ENCODE measurements at places on chromosomes 4 and X.

DNA sequence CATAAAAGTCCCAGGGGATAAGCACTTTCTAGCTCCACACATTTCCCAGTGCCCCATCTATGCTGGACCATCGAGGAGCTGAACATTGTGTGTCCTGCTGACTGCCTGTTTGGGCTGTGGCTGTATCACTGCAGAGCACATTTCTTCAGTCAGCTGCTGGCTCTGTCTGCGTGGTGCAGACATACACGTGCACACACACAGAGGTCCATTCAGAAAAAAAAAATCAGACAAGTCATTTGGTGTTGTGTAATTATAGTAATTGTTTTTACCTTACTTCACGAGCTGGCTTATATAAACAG is 1.1 kb upstream of the PDLIM3 start:
- no peak for DNase-seq

DNA sequence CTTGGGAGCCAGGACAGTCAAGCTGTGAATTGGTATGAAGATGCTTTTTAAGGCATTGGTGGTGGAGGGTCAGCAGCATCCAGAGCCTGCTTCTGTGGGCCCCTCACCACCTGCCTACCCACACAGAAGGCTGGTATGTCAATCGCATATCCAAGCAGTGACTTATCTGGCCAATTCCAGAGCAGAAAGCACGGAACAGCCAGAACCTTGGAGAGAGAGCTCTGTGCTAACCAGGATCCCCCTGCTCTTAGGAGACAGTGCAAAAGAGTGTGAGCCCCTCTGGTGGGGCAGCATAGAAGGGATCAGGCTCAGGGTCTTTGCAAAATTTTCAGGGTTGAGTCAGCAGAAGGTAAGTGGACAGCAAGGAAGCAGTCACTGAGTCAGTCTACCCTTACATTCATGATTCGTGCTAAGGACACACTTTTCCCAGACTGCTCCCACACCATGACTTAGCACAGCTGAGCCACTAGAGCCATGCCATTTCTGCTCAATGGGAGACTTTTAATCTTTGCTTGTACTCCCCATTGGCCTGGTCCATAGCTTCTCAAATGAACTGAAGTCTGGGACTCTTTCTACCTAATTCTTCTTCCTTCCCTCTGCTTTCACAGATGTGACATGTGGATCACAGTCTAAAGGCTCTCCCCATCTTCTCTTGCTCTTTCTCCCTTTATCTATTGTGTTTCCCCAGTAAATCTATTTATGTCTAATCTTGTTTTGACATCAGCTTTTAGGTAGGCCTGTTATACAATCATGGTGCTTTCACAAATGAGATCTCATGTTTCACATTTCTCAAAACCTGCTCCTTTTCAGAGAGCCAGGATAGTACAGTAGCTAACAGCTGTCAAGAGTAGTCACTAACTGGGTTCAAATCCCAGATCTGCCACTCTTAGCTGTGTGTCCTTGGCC is 20.0 kb downstream of the MORF4L2 start:
- no peak for DNase-seq

- DNase-seq: no peak
Observed at GRCh38 chrX:154310616-154311536, 15.3 kb downstream of the TKTL1 start.

DNA sequence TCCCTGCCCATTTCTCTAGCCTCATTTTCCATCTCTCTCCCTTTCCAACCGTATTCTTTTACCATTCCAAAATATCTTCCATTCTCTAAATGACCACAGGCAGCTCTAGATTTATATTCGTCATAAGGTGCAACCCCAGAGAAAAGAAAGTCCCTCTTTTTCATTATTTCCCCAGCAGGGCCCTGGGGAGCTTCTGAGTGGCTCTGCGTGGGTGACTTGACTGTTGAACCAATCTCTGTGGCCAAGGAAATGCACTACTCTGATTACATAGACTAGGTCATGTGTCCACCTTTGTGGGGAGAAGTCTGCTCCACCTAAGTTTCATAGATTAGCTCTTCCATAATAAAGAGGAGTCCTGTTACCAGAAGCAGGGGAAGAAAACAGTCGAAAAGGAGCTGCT is 51.4 kb downstream of the ATOH1 start:
- DNase-seq: no peak

- no peak for DNase-seq
Observed at GRCh38 chr4:87073199-87074120, 138.6 kb downstream of the AFF1 start.

- DNase-seq: no peak
Observed at GRCh38 chrX:40004921-40005291, 92.9 kb downstream of the BCOR start.

GRCh38 chr4:56856656-56857055 is 35.2 kb upstream of the SPINK2 start:
- DNase-seq: no peak

GRCh38 chrX:114580336-114580735 is 3.5 kb upstream of the HTR2C start:
- DNase-seq: no peak

DNA sequence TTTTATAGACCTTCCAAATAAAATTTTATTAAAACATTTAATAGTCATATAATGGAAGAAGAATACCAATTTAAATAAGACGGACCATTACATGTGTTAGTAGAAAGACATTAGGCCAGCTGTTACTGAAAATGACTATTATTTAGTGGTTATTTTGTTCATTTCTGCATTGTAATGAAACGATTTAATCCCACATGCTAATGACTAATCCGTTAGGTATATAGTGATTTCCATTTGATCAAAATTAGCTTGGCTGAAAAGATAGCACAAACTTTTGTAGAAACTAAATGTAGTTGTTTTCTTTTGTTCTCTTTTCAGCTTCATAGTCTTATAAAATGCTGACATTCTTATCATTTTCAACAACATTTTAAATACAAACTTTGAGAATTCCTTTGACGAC is 556.1 kb upstream of the TENM3 start:
- no peak for DNase-seq
